ENCODE measurements at places on chromosomes 12 and 14. TPM values are rescaled to one million over a fixed set of nuclear protein-coding genes. Genes with fewer than 3 reads are reported as not detected.

GRCh38 chr14:22689199-22689598 is 45.0 kb upstream of the OR6J1 start:
- no peak for DNase-seq

DNA sequence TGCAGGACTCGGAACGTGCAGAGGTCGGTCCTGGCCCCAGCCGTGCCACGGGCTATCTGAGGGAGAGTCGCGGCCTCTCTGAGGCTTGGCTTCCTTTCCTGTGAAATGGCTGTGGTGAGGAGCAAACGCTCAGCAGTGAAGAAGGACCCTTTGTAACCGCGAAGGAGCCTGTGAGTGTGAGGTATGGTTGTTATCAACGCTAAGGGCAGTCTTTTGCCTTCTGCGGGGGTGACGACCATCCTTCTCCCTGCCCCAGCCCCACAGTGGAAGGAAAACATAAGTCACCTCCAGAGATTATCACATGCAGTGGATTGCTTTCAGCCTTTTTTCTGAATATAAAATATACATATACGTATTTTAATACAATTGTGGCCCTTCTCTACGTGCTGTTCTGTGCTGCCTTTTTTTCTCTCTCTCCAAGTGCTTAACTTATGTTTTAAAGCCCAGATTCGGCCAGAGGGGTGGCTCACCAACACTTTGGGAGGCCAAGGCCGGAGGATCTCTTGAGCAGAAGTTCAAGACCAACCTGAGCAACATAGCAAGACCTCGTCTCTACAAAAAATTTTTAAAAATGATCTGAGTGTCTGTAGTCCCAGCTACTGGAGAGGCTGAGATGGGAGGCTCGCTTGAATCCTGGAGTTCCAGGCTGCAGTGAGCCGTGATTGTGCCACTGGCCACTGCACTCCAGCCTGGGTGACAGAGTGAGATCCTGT is 17.4 kb downstream of the TAMALIN start:
- DNase-seq: no peak

DNA sequence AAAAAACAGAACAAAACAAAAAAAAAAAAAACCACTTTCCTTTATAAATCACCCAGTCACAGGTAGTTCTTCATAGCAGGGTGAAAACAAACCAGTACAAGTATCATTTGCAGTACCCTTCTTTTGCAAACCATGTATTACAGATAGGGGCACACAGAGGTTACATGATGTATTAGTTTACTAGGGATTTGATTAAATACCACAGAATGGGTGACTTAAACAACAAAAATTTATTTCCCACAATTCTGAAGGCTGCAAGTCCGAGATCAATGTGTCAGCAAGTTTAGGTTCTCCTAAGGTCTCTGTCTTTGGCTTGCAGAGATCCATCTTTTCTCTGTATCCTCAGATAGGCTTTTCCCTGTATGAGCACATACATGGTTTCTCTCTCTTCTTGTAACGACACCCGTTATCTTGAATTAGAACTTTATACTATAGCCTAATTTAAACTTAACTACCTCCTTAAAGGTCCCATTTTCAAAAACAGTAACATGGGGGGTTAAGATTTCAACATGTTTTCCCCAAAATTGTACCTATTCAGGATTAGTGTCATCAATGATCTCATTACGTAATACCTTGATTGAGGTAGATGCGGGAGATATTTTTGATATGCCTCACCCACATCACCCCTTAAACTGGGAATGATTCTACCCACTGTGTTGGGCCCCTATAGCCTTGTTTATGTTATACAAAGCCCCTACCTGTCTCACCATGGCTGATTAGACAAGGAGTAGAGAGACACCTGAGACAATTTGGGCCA is 3.5 kb upstream of the CEP128 start:
- no peak for DNase-seq

DNA sequence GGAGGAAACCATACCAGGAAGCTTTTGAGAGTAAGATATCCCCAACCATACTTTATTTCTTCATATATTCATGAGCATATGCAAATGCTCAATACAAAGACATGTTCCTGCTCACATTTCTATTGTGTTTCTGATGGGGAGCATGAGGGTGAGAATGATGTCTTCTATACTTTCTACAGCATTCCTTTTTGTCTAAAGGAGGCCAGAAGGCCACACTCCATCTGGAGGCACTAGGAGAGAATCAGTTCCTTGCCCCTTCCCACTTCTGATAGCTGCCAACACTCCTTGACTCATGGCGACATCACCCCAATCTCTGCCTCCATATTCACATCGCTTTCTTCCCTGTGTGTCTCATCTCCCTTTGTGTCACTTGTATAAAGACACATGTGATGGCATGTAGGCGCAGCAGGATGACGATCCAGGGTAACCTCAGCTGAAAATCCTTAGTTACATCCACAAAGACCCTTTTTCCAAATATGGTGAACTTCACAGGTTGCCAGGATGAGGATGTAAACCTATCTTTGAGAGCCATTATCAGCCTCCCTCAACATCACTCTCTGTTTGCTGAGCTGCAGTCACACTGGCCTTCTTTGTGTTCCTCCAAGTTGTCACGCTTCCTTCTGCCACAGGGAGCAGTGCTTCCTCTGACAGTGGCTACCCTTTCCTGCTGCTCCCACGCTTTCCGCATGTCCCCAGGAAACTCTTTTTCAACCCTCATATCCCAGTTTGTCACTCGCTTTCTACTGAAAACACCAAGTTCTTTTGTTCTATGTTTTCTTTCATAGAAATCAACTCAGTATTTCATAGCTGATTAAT is 96.9 kb downstream of the STXBP6 start:
- no peak for DNase-seq

Gene TTLL5
- total RNA-seq: 20.8 TPM

Gene CIROP
- total RNA-seq: not detected

Gene PIANP
- total RNA-seq: not detected

Gene DACT1
- 4.1 TPM for total RNA-seq
